ENCODE measurements at places on chromosomes 4 and X.

- no peak for DNase-seq
These were observed at the start of gene GPRASP2 for GRCh38 chrX:102712216-102712966. TSS of gene GPRASP2 (plus strand) at chrX:102712448. CDS start at chrX:102714870, 2,422 bp downstream.

GRCh38 chr4:37431417-37431743 is 186.8 kb downstream of the NWD2 start:
- no peak for DNase-seq

GRCh38 chrX:41457613-41458192 is 10.6 kb downstream of the NYX start:
- no peak for DNase-seq

GRCh38 chr4:53562409-53562808 is 28.9 kb downstream of the LNX1 start:
- no peak for DNase-seq

- no peak for DNase-seq
These were observed 59.4 kb downstream of the CLNK start for GRCh38 chr4:10625131-10625530.

DNA sequence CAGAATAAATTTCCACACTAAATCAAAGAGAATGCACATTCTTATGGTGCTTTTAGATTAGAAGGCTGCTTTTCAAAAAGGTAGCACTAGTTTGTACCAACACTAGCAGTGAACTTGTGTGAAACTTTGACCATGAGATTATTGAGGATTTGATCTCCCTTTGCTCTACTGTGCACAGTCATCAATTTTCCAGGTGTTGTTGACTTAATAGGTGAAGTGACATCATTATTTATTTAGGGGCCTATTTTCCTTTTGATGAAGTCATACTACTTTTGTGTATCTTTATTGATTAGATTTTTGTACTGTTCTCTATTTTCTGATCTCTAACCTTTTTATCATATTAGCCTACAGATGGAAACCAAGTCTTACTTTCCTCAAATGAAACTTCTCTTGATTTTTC is 507.9 kb upstream of the LCORL start:
- no peak for DNase-seq

DNA sequence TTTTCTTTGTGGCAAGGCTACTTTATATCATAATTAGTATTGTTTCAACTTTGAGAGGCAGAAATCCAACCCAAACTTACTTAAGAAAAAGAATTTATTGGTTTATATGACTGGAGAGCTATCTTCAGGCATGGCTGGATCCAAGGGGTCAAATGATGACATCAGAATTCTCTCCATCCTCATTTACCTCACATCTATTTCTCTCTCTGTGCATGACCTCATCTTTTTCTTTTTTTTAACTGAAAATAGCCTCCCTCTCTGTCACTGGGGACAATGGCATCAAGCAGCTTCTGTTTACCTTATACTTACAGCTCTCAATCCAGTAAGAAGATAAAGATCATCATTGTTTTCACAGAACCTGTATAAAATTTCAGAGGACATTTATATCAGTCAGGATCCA is 12.0 kb upstream of the EXOC1L start:
- DNase-seq = no peak

DNA sequence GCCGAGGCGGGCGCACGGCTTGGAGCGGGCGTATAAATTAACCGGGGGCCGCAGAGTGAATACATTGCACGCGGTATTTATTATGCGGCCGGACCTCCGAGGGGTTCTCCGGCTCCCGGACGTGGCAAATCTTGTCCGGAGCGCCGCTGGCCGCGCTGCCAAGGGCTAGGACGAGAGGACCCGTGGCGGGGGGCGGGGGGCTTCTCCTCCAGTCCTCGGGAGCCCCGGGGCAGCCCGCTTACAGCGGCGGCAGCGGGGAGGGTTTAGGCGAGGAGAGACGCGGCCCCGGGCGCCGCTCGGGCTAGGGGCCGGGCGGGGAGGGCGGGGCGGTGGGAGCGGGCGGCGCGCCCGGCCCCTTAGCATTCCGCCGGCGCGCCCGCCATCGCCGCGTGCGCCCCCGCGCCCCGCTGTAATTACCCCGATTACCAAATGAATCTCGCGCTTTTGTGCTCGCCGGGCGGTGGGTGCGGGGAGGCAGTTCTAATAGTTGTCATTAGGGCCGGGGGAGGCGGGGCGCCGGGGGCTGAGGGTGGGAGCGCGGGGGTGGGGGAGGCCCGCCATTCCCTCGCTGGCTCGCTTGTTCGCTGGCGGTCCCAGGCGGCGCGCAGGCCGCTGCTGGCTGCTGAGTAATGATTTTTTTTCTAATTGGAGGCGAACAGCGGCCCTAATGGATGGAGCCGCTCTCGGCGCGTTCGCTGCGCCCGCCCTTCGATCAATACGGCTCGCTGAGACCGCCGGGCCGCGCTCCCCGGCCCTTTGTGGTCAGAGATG is 276.6 kb downstream of the BCOR start:
- DNase-seq = no peak

DNA sequence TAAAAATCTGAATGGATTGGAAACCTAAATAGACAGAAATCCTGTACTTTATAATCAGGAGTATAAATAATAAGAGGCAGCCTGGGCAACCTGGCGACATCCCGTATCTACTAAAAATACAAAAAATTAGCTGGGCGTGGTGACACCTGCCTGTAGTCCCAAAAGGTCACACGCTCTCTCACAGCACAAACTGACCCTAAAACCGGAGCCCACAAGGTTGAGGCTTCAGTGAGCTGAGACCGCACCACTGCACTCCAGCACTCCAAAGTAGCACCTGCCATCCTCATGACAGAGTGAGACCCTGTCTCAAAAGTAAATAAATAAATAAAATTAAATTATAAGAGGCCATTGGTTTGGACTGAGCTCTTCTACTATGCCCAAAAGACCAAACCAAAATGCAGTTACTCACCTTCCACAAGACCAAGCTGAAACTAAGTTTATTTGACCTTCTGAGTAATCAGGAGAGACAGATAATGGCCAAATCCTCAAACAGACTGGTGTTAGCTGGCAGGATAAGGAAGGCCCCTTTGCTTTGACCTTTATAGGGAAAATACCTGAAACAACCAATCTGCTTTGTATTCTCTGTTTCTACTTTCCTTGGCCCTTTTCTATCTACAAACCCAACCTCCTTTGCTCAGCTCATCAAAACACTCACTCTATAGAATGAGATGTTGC is 3.2 kb upstream of the GRSF1 start:
- DNase-seq = no peak

- no peak for DNase-seq
These were observed 298.2 kb upstream of the ARSJ start for GRCh38 chr4:114277690-114278089.
